ENCODE measurements at places on chromosomes 2 and 18. TPM values are rescaled to one million over a fixed set of nuclear protein-coding genes. Genes with fewer than 3 reads are reported as not detected.

Gene TACR1
- 0.05 TPM for polyA plus RNA-seq

DNA sequence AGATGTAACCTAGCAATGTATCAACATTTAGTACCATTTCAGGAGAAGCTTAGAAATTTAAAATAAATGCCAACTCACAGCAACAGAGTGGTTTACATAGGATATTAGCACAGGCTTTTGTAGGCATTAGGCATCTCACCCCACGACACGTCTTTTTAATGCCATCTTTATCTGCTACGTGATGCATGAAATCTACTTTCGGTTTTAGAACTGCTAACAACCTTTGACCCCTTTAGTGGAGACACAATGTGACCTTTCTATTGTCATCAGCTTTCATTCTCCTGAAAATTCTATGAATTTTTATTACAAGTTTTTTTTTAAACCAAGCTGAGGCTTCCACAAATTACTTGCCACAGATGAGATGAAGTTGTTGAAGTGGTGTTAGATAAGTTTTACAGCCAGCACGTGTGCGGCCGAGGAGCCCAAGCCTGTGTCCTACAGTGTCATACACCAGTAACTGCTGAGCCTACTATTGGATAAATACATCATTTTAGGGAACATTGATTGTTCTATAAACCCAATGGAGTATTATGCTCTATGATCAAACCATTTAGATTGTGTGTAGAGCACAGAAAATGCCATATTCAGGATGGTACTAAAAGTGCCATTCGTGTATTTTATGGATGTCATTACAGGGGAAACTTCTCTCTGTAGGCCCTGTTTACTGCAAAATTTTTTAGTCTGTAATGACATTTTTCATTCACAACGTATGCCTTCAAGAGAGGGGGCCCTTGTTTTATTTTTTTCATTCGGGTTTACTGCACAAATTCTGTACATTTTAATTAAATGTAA lies 151.6 kb downstream of the PTGR3 start:
- DNase-seq, result no peak
- no peak overlapping the region for H3K4me3 ChIP-seq
- H3K27me3 ChIP-seq, result no peaks in the 10 kb centered on the region
- no peaks in the 10 kb centered on the region for H3K36me3 ChIP-seq
- no peaks in the 10 kb centered on the region for H3K4me1 ChIP-seq

Gene KIF5C
- 0.17 TPM for polyA plus RNA-seq

Gene DCC
- polyA plus RNA-seq, result 0.14 TPM

GRCh38 chr2:11947956-11948355 lies 201.5 kb downstream of the LPIN1 start:
- no peaks in the 10 kb centered on the region for H3K27me3 ChIP-seq
- no peaks in the 10 kb centered on the region for H3K4me1 ChIP-seq
- no peak for DNase-seq
- no peak overlapping the region for H3K27ac ChIP-seq
- H3K4me3 ChIP-seq, result no peak overlapping the region
- no peaks in the 10 kb centered on the region for H3K36me3 ChIP-seq

GRCh38 chr2:3966470-3966869 lies 263.1 kb downstream of the DCDC2C start:
- no peak for DNase-seq
- H3K27ac ChIP-seq, result no peak overlapping the region
- no peaks in the 10 kb centered on the region for H3K36me3 ChIP-seq

Measured in fibroblast of lung (primary cell).